ENCODE measurements at places on chromosomes 12 and 14.

GRCh38 chr12:121114806-121115205 lies 17.9 kb upstream of the P2RX7 start:
- no peak for DNase-seq

GRCh38 chr12:87336814-87337336 lies 692.3 kb downstream of the C12orf50 start:
- no peak for DNase-seq

DNA sequence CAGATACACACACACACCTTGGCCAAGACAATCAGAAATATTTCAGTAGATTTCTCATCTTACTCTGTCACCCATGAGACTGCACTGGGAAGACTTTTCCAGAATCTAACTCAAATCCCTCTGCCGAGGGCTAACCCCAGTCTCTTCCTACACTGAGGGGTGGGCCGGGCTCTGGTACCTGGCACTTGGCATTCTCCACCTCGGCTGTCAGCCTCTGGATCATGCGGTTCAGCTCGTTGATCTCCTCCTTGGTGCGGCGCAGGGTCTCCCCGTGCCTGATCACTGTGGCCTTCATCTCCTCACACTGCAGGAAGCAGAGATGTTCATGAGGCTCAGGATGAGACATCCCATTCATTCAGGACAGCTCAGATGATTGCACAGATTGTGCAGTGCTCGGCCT lies 4.9 kb downstream of the KRT83 start:
- no peak for DNase-seq

DNA sequence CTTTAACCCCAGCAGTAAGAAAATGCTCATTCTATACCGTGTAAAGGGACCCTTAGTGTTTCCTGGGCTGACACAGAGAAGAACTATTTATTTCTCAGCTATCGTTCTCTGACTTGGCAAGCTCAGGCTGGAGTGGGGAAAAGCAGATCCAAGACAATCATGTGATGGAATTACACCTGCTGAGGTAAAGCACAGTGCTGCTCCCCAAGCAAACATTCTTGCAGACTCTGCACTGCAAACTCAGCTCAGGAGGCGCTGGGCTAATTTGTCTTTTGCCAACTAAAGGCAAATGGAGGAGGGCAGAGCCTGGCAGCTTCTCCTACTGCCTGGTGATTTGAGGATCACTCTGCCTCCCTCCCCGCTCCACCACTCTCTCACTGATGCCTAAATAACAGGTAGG lies 57.8 kb upstream of the FUT8 start:
- DNase-seq, result no peak

GRCh38 chr12:19192710-19193109 lies 63.2 kb downstream of the PLEKHA5 start:
- no peak for DNase-seq

- no peak for DNase-seq
Observed at GRCh38 chr12:82883394-82884355, 197.0 kb downstream of the TMTC2 start.

GRCh38 chr14:70921669-70922068 lies 14.4 kb downstream of the PCNX1 start:
- DNase-seq, result no peak

DNA sequence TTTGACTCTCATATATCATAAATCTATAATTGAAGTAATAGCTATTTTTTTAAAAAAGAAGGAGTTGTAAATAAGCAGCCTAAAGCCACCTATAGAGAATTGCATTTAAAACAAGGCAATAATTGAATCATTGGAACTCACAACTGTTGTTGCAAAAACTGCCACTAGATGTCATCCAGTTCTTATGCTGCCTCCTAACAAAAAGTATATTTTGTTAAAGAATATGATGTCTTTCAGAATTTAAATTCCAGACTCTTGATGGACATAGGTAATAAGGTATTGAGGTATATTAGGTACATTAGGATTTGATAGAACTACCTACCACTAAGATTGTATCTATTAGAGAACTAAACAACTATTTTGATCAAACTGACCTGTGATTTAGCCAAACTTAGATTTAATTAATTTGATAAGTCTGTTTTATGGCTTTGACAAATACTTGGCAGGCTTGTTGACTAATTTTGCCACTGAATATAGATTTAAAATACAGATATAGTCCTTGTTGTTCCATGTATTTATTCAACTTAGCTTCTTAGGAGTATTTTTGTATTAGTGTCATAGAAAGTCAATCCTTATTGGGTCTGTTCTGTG lies 401.4 kb downstream of the RPL10L start:
- no peak for DNase-seq

DNA sequence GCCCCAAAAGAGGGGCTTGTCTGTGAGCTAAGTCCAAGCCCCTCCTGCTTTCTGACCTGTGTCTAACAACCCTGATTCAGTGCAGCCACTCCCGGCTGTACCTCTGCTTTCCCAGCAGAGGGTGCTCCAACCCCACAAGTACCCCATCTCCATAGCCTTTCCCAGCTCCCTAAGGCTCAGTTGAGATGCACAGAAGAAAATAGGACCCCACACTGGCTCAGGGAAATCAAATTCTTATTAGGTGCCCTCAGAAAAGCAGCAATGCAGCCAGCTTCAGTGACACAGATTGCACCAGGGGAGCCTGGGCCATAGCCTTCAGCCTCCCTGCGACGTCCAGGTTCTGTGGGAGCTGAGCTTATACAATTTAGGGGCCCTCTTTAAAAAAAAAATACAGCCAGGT lies 49.9 kb downstream of the LRRC74A start:
- no peak for DNase-seq

- no peak for DNase-seq
Observed at GRCh38 chr12:5335069-5335468, 96.8 kb upstream of the NTF3 start.

- DNase-seq, result no peak
Observed at GRCh38 chr12:106194351-106194750, 53.5 kb downstream of the CKAP4 start.

GRCh38 chr14:55349565-55349964 lies 62.1 kb downstream of the ATG14 start:
- DNase-seq, result no peak

- DNase-seq, result no peak
Observed at GRCh38 chr14:67515386-67516079, 17.6 kb upstream of the PLEKHH1 start.

- no peak for DNase-seq
Observed at GRCh38 chr14:92496191-92496857, 17.3 kb upstream of the RIN3 start.

DNA sequence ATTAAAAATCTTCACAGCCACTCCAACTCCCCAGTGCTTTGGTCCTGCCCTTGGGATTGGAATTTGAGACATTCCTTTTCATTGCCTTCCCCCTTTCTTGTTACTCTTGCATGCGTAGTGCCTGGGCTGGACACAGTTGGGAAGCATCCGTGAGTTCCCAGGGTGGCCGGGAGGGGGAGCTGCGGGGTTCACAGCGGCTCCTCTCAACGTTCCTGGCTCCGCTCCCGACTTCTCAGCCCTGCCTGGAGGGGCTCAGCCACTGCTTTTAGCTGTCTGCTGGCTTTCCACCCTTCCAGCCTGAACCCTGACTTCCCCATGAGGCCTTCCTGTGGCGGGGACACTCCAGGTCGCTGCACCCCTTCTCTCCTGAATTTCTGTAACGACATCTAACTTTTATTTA lies 3.2 kb downstream of the TEX52 start:
- no peak for DNase-seq
